Hematopoietic multipotent progenitor cell (in vitro differentiated cells): ENCODE measurements at places on chromosomes 5 and 9.

GRCh38 chr5:52760695-52761366, 26.9 kb upstream of the ITGA1 start:
- DNase-seq, result no peak

- DNase-seq, result no peak
Measured at GRCh38 chr5:116145416-116145815, 60.6 kb downstream of the COMMD10 start.

DNA sequence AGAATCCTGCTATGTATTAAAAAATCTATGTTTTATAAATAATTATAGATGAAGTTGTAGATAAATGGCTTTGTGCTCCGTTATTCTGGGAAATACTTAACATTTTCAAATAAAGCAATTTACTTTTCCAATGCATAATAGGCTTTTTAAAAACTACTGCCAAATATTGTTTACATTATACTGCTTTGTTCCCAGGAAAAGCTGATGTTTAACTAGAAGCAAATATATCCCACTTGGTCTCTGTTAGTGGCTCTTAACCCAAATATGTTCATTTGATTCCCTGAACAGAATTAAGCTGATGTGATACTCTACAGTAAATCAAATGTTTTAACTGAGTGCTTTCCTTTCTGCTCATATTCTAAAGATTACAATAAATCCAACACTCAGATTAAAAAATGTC, 326.3 kb downstream of the SLCO4C1 start:
- no peak for DNase-seq

DNA sequence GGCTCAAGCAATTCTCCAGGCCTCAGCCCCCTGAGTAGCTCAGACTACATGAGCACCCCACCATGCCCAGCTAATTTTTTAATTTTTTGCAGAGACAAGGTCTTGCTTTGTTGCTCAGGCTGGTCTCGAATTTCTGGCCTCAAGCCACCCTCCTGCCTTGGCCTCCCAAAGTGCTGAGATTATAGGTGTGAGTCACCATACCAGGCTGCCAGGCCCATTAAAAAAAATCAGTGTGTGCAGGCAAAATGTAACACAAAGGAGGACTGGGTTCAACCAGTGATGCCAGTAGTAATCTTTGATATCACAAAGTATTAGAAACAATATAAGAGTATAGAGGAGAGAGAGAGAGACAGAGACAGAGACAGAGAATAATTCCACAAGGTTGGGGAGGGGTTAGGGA, 322.7 kb downstream of the MSX2 start:
- no peak for DNase-seq

- DNase-seq, result no peak
Measured at GRCh38 chr5:140190872-140191218, 15.9 kb downstream of the CYSTM1 start.

- no peak for DNase-seq
Measured at GRCh38 chr5:131679911-131680310, 44.9 kb upstream of the RAPGEF6 start.

- DNase-seq, result no peak
Measured at GRCh38 chr9:104177003-104177611, 83.0 kb downstream of the SMC2 start.

DNA sequence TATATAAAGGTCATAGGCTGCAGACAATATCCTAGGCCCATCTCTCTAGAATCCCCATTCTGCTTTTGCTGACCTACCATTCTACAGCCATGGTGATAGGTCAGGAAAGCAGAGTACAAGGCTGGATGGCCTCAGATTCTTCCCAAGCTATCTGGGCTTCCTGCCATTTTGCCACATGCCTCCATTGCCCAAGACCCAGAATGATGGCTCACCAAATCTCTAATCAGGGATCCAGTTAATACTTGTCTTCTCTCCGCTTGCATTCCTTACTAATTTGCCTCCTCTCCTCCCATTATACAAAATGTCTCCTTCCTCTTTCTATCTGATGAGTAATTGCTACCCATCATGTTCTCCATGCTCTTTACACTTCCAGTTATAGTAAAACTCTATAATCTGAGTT, 22.7 kb upstream of the NDUFS4 start:
- no peak for DNase-seq

DNA sequence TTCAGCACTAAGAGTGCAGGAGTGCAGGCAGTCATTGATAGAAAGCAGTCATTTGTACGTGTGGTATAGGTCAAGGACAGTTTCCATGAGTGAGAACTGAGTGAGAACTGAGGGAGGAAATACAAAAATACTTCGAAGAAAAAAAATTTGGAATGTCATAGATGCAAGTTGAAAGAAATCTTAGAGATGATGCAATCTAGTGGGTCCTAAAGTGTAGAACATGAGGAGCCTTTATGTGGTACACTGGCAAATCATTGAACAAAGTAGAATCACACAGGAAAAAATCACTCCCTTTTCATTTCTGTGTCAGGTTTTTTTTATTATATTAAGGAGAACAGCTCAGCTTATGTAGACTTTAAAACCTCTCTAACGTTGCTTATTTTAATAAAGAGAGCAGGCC, 26.4 kb upstream of the SLC1A1 start:
- no peak for DNase-seq

DNA sequence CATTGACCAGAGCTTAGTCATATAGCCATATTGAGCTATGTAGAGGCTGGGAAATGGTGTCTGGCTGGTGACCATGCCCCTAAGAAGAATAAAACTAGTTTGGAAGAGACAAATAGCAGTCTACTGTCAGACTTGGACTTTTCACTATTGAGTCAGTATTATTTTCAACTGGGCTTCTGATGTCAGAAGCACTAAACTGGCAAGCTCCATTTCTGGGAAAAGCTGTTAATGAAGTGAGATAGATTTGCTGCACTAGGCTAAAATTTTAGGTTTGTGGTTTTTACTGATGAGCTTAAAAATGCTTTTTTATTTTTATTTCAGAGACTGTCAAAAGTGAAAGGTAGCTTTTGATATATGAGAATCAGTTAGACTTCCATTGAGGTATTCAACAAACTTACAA, 220.2 kb downstream of the RAB3C start:
- no peak for DNase-seq

DNA sequence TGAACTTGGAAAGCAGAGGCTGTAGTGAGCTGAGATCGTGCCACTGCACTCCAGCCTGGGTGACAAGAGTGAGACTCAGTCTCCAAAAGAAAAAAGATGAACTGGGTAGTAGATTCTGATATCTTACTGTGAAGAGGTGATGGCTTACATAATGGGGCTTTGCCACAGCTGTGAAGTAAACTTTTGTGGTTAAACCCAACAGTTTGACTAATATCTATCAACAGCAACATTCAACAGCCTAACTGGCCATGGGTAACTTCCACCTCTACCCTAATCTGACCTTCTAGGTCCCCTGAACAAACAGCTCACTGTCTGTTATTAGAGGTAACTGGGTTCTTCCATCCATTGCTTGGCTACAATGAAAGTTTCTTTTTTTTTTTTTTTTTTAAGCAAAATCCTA, 52.1 kb downstream of the TLE1 start:
- DNase-seq, result no peak

GRCh38 chr9:134361426-134361825, 35.2 kb downstream of the RXRA start:
- DNase-seq, result no peak
